ENCODE measurements at places on chromosomes 16 and 17. TPM values are rescaled to one million over a fixed set of nuclear protein-coding genes. Genes with fewer than 3 reads are reported as not detected.

Gene MILR1
- 1.6 TPM for total RNA-seq

Gene DOC2A
- 1.9 TPM for total RNA-seq

Gene SRSF1
- 263 TPM for total RNA-seq

Gene KRTAP1-1
- total RNA-seq: not detected

Gene TNFSF12
- 12.2 TPM for total RNA-seq

Gene KRTAP4-5
- total RNA-seq: not detected

Gene ABCA6
- total RNA-seq: 0.02 TPM

Gene NHLRC4
- total RNA-seq: 0.21 TPM

Gene C16orf96
- 0.06 TPM for total RNA-seq

Gene GP1BA
- total RNA-seq: not detected

Gene COX6A2
- total RNA-seq: not detected

Gene ELMO3
- 1.7 TPM for total RNA-seq

Gene CSH2
- not detected for total RNA-seq

Gene TBC1D3I
- total RNA-seq: not detected

Gene C16orf46
- total RNA-seq: 0.40 TPM

Gene CA5A
- not detected for total RNA-seq

Gene SSTR5
- total RNA-seq: 0.30 TPM

Gene ABCC6
- total RNA-seq: 1.3 TPM

Gene CTRB1
- total RNA-seq: not detected

Gene CPHXL2
- not detected for total RNA-seq

Gene PDILT
- total RNA-seq: not detected

Gene BCAR1
- total RNA-seq: 145 TPM

Gene CYBA
- 283 TPM for total RNA-seq

Gene ASGR1
- total RNA-seq: 0.42 TPM

Gene KRTAP1-5
- total RNA-seq: not detected

Gene PRKCB
- 0.22 TPM for total RNA-seq

Gene MPO
- total RNA-seq: not detected

Gene QPRT
- 0.86 TPM for total RNA-seq

Gene CFDP1
- total RNA-seq: 65.7 TPM

Gene KCNG4
- total RNA-seq: not detected
